ENCODE measurements at places on chromosomes 3 and 15.
A peak's percentile ranks its signal among the peaks of the same experiment; 100 is the strongest.

GRCh38 chr3:46186471-46187340, 21.4 kb downstream of the CCR1 start:
- DNase-seq: no peak

DNA sequence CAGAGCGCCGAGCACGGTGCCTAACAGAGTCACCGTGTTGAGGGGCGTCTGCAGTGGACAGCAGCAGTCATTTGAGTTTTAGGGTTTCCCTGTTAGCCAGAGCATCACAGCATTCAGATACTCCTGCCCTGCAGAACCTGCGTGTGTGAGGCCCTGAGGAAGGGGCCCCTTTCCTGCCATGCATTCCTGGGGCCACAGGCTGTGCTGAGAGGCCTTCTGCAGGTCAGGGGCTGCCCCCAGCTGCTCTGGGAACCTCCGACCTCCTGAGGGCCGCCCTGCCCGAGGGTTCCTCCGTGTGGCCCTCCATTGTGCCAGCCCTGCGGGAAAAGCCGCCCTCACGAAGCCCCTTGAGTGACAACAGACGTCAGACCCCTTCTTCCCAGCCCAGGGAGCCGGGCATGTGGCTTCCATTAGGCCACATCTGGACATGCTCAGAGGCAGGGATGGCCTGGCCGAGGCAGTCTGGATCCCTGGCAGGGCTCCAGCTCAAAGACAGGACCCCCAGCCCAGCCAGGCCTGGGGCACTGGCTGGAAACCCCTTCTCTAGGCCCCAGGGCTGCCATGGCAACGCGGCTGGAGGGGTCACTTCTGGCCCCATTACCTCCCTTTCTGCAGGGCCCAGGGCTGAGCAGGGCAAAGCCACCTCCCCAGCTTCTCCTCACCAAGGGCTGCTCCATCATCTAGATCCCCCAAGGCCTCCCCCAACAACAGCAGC, 25.3 kb downstream of the FBLN2 start:
- DNase-seq: peak; percentile 52

DNA sequence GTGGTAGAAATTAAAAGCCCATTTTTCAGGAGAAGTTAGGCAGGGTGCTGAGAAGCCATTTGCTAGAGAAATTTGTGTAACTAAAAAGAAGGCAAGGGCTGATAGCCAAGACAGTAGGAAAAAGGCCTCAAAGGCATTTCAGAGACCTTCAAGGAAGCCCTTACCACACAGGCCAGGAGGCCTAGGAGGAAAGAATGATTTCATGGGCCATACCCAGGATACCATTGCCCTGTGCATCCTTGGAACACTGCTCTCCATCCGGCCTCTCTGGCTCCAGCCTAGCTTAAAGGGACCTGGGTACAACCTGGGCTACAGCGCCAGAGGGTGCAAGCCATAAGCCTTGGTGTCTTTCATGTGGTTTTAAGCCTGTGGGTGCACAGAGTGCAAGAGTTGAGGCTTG, 193.6 kb upstream of the GRM7 start:
- no peak for DNase-seq

- DNase-seq: no peak
These were observed 83.9 kb upstream of the MEX3B start for GRCh38 chr15:82129761-82130160.

- DNase-seq: no peak
These were observed 105.8 kb downstream of the P3H2 start for GRCh38 chr3:190014940-190015339.

GRCh38 chr3:14494973-14495300, 45.2 kb downstream of the GRIP2 start:
- no peak for DNase-seq

DNA sequence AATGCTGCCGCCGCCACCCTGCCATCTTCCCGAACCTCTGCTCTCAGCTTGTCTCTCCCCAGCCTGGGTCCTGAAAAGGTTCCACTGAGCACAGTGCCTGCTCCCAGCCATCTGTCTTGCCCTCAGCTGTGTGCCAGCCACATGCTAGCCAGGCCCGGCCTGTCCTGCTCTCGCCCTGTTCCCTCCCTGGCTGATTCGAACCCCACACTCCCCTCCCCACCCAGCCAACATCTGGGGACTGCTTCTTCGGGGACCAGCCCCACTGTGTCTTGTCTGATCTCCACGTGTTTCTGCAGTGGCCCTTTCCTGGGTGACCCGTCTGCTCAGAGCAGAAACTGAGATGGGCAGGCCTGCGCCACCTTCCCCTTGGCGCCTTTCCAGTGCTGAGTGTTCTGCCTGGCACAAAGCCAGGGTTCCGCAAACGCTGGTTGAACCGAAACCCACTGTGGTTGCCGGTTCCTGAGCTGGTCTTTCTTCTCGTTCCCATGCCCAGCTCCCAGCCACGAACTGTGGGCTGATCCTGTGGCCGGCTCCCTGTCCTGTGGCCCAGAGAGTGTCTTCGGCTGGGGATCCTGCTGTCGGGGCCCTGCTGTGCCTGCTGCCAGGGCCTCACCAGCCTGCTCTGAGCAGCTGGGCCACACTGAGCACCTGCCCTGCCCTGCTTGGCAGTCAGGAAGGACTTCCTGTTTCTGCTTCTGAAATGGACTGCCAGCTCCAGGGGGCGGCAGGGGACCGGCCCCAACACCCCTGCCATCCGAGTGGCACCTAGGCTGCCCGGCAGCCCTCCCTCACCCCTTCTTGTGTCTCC, 62.7 kb upstream of the KLF13 start:
- DNase-seq: peak; percentile 85

- DNase-seq: no peak
These were observed 75.4 kb upstream of the ABHD17C start for GRCh38 chr15:80619680-80620079.

- DNase-seq: no peak
These were observed 7.2 kb downstream of the APBA2 start for GRCh38 chr15:28892789-28893610.

DNA sequence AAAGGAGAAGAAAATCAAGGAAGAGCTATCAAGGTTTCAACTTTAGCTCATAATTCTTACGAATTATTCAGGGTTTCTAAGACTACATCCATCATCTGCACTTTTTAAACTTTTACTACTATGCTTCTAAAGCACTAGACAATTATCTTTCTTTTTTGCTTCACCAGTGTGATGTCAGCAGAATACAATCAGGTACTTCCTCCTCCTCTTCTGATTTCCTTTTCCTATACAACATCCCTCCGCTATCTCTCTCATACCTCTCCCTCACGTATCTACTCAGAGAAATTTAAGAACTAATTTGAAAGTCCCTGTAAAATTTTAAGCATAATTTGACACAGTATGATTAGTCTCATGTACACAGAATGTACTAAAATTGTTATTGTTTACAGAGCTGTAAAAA, 47.3 kb upstream of the USP50 start:
- no peak for DNase-seq

GRCh38 chr3:46061108-46061720, 33.9 kb upstream of the XCR1 start:
- no peak for DNase-seq

GRCh38 chr15:68183616-68184315, 21.4 kb downstream of the CALML4 start:
- no peak for DNase-seq

- DNase-seq: no peak
These were observed 109.1 kb downstream of the LPP start for GRCh38 chr3:188262913-188263683.

DNA sequence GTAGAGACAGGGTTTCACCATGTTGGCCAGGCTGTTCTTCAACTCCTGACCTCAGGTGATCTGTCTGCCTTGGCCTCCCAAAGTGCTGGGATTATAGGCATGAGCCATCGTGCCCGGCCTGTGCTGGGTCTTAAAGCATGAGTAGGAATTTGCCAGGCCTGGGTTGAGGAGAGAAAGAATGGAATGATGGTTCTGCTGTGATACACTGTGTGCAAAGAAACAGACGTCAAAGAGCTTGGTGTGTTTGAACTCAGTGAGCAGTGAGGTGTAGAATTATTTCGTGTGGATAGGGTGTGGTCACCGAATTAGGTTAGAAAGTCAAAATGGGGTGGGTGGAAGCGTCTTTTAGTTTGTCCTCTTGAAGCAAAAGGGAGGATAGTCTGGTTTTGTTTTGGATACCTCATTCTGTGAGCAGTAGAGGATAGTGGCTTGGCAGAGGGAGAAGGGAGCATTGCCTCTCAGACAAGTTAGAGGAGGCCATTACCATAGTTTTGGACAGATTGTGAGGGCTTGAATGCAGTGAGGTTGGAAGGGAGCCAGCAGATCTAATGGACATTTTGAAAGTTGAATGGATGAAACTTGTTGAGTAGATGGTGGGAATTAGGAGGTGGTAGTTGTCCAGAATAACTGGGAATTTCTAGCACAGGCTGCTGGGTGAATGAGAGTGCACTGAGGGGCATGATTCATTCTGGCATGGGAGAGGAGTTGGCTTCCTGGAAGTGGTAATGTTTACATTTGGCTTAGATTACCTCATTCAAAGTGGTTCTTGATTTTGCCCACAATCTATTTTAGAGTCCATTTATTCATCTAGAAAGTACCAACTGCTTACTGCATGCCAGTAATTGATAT, 27.2 kb downstream of the AKAP13 start:
- DNase-seq: no peak

DNA sequence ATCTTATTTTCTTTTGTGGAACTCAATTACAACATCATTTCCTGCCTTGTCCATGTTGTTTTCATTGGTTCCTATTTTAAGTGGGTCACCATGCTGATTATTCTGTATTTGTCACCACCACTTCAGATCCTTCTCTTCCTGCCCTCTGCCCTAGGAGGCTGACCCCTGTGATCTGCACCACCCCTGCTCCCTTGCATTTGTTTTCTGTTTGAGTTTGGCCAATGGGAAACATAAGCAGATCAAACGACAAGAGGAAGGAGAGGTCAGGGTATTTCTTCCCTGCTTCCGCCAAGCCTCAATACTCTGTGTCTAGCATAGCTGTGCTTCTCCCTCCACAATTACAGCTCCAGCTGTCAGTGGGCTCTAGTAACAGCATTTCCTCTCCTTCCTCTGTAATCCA, 71.6 kb downstream of the IMPG2 start:
- DNase-seq: no peak

DNA sequence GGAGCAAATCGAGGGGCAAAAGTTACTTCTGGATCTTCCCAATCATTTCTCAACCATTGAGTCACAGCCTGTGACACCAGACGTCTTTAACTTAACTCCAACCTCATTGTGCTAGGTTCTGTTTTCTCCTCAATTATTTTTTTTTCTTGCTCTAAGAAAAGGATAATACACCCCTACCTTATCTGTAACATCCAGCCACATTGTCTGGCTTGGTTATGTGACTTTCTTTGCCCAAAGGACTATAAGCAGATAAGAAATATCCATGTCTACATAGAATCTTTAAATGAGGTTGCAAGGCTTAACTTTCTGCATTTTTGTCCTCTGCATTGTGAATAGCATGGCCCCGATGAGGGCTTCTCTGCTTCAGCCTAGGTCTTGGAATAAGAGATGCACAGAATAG, 782.4 kb upstream of the CFAP20DC start:
- DNase-seq: no peak

- no peak for DNase-seq
These were observed 497 bp upstream of the RPLP1 start for GRCh38 chr15:69451951-69452691.

GRCh38 chr3:183255348-183255730, 2.3 kb downstream of the B3GNT5 start:
- no peak for DNase-seq

GRCh38 chr3:20104167-20104661, 64.0 kb downstream of the KAT2B start:
- DNase-seq: no peak

GRCh38 chr15:60083318-60083717, 79.2 kb downstream of the FOXB1 start:
- DNase-seq: no peak

DNA sequence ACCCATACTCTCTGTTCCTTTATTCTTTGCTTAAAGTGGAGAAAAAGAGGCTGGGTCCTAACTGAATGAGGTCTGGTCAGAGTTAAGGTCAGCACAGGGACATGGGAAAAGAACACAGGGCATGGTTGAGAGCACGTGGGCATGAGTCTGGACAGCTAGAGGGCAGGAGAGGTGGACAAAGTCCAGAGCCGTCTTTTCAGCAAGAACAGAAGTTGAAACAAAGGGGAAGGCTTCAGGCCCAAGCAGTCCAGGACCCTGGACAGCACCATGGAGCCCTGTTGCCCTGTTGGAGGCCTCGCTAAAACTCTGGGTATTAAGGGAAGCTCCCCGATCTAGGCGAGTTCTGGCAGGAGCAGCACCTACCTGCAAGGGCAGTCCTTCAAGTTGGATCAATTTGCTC, 50.7 kb downstream of the XYLB start:
- no peak for DNase-seq

DNA sequence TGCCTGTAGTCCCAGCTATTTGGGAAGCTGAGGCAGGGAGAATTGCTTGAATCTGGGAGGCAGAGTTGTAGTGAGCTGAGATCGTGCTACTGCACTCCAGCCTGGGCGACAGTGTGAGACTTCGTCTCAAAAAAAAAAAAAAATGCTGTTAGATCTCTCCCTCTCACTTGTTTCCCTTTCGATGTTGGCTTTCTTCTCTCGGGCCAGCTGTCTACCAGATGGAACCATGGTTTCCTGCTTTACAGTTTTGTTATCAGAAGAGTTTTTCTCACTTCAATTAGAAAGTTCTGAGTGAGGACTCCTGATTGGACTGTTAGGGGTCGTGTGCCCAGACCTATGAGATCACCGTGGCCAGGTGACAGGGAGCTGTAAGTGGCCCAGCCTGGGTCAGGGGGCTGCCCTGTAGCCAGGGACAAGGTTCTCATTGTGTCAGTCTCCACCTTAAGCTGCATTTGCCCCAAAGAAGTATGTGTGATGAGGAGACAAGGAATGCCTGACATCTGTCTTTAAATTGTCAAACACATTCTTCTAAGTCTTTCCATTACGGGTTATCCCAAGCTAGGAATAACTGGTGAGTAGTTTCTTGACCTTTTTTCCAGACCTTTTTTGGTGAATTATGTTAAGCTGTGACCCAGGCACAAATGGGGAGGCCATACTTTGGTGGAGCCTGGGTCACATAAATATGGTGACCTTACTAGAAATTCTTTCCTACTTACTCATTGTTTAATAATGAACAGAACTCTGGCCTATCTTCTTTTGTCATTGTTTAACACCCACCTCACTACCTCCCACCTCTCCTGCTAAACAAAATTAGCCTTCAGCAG, 25.2 kb downstream of the SNAPC5 start:
- no peak for DNase-seq

DNA sequence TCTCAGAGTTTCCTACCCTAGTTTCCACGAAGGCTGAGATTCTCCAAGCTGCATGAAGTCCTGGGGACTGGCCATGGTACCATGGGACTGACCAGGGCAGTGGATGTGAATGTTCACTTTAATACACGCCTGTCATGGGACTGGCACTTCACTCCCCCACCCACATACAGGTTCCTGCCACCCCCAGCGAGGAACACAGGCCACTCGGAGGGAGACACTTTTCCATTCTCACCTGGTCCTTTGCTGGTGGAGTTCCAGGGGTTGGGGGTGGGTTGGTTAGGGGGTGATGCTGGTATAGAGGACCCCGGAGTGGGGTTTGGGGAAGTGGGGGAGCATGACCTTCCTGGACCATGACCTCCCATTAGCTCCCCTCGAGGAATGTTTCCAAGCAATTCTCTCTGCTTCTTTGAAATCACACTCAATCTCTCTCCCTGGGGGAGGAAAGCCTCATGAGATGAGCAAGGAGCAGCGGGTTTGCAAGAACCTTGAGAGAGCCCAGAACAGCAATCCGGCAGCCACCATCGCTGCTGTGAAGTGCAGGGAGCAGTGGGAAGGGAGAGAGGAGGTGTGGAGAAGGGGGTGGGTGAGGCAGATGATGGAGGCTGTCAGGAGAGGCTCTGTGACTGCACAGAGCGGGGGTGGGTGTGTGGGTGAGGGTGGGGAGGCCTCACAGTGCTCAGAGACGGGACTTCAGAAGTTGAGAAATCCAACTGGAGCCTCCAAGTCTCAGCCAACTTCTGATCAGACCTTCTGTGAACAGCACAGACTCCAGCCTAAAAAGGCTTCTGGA, 69.7 kb downstream of the ADCY5 start:
- no peak for DNase-seq

- DNase-seq: no peak
These were observed 139.3 kb upstream of the PRR20G start for GRCh38 chr3:127427156-127427555.
